H1 (cell line): ENCODE measurements at places on chromosomes 6 and 20.

- no peak for DNase-seq
Measured at GRCh38 chr6:10719964-10720264, 3.0 kb upstream of the TMEM14C start.

GRCh38 chr20:18133962-18134361 is 3.7 kb upstream of the KAT14 start:
- DNase-seq = no peak

DNA sequence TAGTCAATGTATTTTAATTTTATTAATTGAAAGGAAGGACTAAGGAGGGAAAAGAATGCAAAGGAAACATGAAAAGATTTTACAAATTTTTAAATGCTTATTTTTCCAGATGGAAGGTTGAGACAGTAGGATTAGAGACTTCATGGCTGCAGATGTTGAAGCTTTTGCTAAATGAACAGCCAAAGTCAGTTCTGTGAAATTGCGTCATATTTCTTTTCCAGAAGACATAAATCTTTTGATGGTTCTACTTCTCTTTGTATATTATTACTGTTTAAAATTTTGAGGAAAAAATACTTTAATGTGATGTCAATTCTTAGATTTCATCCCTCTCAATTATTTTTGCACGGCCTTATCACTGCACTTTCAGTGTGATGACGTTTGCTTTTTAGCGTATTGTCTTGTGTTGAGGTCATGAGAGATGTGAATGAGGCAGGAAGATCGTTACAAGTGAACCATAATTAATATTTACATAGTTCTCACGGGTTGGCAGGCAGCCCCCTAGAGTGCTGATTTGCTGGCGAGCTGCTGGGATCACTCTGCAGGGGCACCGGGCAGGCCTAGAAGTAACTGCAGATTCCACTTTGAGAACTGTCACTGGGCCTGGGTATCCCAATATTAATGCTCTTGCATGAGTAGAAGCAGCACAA is 158.1 kb downstream of the TBXT start:
- DNase-seq = no peak

DNA sequence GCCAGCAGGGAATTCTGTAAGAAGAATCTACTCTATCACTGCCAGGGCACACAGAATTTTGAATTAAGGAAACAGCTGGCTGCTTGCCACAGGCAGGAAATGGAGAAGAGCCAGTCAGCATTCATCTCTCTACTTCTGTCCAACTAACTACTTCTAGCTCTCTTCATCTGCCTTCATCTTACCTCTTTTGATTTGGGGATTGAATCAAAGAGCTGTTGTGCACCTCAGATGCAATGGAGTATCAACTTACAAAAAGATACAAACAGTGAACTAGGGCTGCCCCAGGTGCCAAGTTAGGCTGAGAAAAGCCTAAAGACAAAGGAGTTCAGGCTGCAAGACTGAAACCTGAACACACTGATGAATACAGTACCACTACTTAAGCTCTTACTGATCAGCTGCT is 82.0 kb downstream of the PTPRK start:
- no peak for DNase-seq

- DNase-seq = no peak
Measured at GRCh38 chr20:48281501-48281900, 496.2 kb upstream of the SULF2 start.

DNA sequence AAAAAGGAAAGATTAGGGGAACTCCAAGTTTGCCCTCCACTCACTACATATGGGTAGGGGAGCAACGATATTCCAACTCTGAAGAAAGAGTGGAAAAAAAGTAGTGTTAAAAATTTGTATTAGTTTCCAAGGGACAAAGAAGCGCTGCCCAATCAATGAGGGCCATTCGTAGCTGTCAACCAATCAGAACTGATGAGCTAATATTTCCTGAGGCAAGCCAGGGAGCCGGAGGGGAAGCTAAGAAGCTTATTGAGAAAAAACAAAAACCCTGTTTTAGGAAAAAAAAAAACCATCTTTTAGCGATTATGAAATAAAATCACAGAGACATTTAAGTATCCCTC is 59.5 kb downstream of the TRIM38 start:
- no peak for DNase-seq

GRCh38 chr20:41701588-41702348 is 83.6 kb upstream of the CHD6 start:
- DNase-seq = peak; percentile 46
